ENCODE measurements at places on chromosomes 5 and 9.

DNA sequence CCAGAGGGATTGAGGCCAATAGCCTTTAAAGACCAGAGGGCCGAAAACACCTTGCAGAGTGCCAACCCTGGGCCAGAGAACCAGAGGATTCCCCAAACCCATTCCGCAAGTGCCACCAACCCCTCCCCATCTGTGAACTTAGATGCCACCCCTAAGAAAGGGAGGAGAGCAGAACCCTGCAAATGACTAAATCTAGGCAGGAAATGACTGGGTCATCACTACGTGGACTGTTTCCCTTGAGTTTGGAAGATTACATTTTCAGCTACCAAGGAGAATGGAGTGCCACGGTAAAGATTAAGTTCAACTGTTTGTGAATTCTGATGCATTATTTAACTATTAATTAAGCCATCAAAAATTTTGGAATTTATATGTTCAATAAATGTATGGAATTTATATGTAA, 142.8 kb downstream of the ENC1 start:
- no peak for DNase-seq

DNA sequence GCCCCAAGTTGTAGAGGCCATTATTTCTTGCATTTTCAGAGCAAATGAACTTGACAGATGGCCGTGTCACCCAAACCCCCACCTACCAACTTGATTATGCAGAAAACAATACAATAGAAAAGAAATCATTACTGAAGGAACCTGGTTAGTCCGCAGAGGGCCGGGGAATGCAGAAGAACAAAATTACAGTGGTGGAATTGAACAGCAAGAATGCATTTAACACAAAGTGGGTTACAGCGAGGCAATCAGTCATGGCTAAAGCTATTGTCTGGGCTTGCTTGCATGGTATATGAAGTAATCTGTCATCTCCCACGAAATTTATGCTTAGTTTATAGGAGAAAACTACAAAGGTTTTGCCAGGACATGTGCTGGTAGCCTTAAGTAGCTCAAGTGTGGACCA, 238.3 kb upstream of the IRX1 start:
- no peak for DNase-seq

- DNase-seq = no peak
These were observed 90.8 kb downstream of the PLPPR1 start for GRCh38 chr9:101119206-101119819.

- DNase-seq = no peak
These were observed 71.2 kb upstream of the COX7C start for GRCh38 chr5:86546582-86546981.
